KBM-7 (cell line): ENCODE measurements at places on chromosomes 4 and X.

- no peak for DNase-seq
Measured at GRCh38 chrX:11789809-11790208, 31.8 kb downstream of the MSL3 start.

- no peak for DNase-seq
Measured at GRCh38 chr4:8646296-8647093, 53.9 kb downstream of the CPZ start.

- no peak for DNase-seq
Measured at GRCh38 chrX:134338527-134338926, 101.5 kb downstream of the CCDC160 start.

DNA sequence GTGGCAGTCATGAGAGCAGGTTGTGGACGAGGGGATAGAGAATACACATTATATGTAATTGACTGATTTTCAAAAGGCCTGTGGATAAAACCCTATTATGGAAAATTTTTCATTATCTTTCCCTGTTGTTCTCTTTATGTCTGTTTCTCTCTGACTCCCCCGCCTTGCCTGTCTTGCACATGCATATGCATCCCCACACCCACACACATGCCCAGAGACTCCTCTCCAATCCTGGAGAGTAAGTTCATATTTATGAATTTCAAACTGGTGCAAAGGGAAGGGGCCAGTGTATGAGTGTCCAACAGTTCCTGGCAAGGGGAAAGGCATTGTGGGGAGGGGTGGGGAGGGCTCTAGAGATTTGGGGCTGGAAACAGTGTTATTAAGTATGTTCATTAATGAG is 60.8 kb upstream of the ARHGAP36 start:
- no peak for DNase-seq

- no peak for DNase-seq
Measured at GRCh38 chr4:36761607-36762006, 480.2 kb downstream of the DTHD1 start.

GRCh38 chr4:3784454-3785291 is 18.5 kb downstream of the ADRA2C start:
- no peak for DNase-seq

GRCh38 chr4:54066088-54066415 is 1.6 kb upstream of the CHIC2 start:
- no peak for DNase-seq

DNA sequence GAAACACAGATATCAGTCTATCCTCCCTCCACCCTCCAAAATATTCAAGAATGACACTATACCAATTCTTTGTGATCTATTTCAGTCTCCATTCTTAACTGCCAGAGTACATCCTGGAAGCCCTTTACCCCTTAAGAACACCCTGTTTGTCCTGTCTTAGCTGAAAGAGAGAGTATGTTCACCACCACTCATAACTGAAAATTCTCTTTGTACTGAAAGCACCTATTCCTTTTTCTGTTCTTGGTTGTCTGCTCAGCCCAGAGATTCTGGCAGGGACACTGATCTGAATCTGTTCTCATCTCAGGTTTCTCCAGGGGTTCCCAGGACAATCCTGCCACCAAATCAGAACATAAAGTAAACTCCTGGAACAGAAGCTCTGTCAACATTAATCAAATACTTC is 25.4 kb upstream of the EREG start:
- DNase-seq, result no peak

- DNase-seq, result no peak
Measured at GRCh38 chr4:126468144-126468543, 1153.4 kb downstream of the FAT4 start.

GRCh38 chr4:163330916-163331628 is 1.3 kb downstream of the NPY1R start:
- DNase-seq, result no peak

GRCh38 chr4:147984065-147984777 is 252.3 kb downstream of the ARHGAP10 start:
- DNase-seq, result peak; percentile 81

DNA sequence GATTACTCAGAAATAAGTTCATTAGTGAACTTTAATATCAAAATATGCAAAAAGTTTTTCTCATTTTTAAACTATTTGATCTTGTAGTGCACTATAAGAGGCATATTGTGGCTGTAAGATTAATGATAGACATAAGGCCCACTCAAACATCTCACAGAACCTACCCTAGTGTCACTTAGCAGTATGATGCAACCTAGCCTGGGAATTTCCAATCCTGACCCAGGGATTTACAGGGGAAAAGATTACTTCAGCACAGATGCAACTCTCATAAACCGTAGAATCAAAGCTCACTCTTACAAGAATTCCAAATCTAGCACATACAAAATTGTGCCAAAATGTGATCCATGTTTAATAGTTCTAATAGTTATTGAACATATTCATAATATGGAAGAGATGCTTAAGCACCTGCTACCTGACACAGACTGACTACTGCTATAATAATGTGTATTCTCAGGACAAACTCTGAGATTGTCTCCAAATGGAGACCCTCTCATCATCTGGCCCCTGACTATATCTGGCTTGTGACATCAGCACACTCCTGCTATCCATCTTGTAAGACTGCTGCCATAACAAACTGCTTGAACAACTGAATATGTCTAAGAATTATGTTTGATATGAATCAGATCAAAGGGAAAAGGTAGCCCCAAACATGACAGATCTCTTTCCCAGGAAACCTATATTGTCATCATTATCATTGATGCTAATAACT is 271.9 kb downstream of the PABPC4L start:
- DNase-seq, result no peak

DNA sequence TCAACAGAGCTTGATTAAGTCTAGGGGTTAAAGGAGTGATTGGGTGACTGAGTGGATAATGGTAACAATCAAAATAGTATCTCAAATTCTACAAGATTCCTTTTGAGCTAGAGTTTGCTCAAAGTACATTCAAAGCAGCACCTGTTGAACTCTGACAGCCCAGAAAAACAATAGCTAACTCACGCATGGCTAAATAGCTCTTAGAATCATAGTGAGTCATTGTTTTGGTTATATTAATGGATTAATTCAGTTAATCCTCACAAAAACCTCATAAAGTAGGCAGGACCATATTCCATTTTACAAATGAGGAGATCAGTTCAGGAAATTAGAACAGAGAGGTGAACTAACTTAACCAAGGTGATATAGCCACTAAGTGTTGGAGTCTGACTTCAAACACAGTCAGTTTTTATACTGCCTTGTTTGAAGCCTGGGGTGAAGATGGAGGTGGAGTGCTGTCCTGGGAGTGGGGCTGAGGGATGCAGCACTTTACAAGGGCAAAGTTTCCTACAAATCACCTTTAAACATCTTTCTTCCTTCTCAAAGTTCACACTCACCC is 35.9 kb upstream of the PPM1K start:
- DNase-seq, result no peak

DNA sequence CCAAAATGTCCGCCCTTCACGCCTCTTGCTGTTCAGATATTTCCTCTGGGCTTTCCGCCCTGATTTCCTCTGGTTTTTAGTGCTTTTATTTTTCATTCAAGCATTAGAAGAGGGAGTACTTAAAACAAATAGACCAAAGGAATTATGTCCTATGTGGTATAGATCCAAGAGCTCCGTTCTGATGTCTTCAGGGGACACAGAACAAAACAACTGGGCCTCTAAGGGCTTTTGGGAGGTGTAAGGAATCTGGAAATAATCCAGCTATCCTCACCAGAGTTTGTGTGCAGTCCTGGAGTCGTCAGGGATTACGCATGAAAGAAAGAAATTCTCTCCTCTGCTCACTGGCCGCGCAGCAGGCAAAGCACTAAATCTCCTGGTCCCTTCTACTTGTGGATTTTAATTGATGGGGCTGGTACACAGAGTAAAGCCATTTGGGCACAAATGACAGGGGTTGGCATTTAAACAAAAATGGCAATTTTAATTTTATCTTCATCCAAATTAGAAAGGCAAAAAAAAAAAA is 999.2 kb downstream of the ADGRL3 start:
- no peak for DNase-seq

DNA sequence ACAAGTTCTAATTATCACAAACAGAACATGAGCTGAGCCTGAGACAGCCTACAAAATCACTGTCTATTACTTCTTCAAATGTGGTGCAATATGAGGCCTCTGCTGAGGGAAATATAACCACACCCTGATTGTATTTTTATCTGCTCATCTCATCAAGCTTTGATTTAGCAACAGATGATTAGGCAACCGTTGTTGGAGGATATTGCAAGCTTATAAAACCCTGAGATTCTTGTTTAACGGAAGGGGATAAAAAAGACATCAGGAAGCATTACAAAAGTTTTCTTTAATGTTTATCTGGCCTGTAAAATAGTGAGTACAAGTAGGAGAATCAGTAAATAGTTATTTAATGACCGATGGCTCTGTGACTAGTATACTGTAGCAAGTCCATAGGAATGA is 108.5 kb downstream of the ZNF330 start:
- no peak for DNase-seq

DNA sequence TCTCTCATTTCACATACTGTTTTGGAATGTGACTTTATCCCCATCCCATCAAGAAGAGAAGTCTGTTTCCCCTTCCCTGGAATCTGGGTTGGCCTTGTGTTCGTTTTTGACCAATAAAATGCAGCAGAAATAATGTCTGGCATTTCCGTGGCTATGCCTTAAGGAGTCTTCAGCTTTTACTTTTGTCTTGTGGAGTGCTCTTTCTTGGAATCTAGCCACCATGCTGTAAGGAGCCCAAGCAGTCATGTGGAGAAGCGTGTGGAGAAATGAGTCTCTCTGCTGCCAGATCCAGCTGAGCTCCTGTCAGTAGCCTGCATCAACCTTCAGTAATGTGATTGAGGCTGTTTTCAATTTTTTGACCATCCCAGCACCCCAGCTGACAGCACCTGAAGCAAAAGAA is 84.4 kb upstream of the ARMCX2 start:
- no peak for DNase-seq

GRCh38 chrX:123219916-123220315 is 35.8 kb downstream of the GRIA3 start:
- no peak for DNase-seq

GRCh38 chrX:27915617-27916016 is 65.6 kb downstream of the DCAF8L1 start:
- DNase-seq, result peak; percentile 66

DNA sequence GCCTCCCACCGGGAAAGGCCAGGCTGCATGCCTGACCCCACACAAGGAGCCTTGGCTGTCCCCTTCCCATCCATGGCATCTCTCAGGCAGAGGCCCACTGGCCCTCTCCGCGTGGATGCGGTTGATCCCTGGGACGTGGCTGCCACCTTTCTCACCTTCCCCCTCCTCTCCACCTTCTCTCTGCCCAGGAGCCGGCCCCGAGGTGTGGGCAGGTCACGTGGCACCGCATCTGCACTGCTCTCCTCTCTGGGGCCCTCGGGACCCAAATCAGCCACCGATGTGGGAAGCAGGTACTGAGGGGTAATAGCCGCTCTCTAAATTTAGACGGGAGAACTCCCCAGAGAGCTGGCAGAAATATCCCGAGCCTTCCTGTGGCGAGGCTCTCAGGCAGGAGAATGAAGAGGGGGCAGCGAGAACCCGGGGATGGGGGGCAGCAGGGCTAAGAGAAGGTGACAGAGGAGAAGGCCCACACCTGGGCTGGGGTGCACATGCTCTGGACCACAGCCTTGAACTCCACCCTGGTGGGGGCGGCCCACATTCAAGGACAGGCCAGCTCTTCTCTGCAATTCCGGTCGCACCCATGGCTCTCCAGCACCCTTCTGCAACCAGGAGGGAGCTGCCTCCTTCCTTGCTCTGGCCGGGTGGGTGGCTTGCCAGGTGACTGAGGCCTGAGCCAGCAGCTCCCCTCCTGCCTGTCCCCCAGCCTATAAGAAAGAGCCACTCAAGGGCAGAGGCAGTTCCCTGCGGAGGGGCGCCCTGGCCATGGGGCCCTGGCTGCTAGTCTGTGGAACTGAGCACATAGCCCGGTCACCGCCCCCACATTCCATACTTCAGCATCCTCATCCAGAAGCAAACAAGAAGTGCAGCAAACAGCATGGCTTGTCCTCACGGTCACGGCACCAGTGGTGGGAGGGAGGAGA is 9.6 kb upstream of the DUSP9 start:
- no peak for DNase-seq

DNA sequence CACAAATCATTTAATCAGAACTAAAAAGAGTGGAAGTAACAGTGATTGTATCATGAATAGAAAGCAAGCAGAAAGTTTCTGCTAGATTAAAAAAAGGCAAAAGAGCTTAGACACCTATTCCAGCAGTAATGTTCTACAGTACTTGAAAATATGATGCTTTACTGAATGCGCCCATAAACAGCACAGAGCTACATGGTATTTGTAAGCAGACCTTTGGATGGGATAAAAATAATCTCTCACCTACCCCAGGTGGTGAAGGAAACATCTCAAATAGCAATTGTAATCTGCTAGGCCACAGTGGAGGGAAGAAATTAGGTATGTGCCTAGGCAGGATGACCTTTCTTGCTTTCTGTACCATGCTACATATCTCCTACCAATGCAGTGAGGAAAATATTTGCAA is 280.9 kb upstream of the PRKX start:
- DNase-seq, result peak; percentile 37

- no peak for DNase-seq
Measured at GRCh38 chr4:80711956-80712355, 318.6 kb upstream of the BMP3 start.

- DNase-seq, result no peak
Measured at GRCh38 chr4:519203-519651, 20.2 kb downstream of the PIGG start.

DNA sequence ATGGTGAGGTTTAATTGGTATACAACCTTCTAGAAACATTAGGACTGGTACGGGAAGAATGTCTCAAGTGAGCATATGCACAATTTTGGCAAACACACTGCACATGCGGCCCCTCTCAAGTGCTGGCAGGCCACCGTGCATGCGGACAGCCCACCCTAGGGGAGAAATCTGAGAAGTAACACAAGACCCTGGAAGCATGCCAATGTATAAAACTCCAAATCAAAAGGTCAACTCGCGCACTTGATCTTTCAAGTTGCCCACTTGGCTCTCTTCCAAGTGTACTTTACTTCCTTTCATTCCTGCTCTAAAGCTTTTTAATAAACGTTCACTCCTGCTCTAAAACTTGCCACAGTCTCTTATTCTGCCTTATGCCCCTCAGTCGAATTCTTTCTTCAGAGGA is 488.3 kb downstream of the CFAP47 start:
- no peak for DNase-seq

DNA sequence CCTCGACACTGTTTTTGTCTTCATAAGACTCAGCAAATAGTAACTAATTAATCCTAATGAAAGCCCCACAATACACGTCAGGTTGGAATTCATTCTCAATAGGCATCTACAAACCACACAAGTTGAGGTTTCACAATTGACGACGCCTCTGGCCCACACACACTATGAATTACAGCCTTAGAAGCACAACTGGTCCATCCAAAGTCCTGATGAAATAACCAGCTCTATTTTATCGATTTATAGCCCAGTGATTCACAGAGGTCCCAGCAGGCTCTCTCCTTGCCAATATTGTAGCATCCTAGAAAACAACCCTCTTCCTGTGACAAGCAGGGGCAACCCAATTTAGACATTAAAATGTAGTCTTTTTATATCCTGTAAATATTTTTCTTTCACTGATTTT is 112.1 kb downstream of the NR3C2 start:
- no peak for DNase-seq
